ENCODE measurements at places on chromosomes 7 and 10. TPM values are rescaled to one million over a fixed set of nuclear protein-coding genes. Genes with fewer than 3 reads are reported as not detected.

Gene AOAH
- not detected for total RNA-seq

DNA sequence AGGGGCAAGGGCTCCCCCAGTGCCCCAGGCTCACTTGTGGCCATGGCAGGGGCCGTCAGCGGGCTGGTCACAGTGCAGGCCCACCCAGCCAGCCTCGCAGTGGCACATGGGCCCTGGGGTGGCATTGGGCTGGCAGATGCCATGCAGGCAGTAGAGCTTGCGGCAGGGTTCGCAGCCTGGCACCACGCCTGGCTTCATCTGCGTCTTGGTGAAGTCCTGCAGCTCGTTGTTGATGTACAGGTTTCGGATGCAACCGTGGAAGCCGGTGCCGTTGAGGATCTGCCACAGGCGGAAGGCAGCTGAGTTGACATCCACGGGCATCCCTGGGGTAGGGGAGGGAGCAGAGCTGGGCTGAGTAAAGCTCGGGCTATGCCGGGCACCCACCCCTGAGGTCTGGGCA is 170.6 kb downstream of the LCOR start:
- H3K36me3 ChIP-seq: no peaks in the 10 kb centered on the region
- no peak for DNase-seq
- no peak overlapping the region for H3K4me3 ChIP-seq
- no peaks in the 10 kb centered on the region for H3K27me3 ChIP-seq
- H3K27ac ChIP-seq: no peak overlapping the region

Gene GBX1
- total RNA-seq: not detected

DNA sequence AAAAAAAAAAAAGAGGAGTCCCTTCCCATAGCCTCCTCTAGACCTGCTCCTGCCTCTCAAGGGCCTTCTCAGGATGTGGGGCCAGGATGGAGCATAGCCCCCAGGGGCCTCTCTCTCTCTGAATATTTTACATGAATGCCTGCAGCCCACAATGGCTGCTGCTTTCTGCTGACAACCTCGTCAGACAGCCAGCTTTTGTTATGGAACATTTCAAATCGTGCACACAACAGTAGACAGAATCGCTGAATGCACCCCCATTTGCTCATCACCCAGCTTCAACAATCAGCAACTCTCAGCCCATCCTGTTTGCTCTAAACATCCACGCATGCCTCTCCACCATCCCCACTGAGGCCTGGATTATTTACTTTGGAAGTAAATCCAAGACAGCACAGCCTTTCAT is 5.4 kb downstream of the PLAC9 start:
- H3K27me3 ChIP-seq: peaks cover 6% of the 10 kb centered on the region
- peaks cover 5% of the 10 kb centered on the region for H3K4me1 ChIP-seq
- no peaks in the 10 kb centered on the region for H3K36me3 ChIP-seq
- DNase-seq: no peak
- no peak overlapping the region for H3K27ac ChIP-seq

DNA sequence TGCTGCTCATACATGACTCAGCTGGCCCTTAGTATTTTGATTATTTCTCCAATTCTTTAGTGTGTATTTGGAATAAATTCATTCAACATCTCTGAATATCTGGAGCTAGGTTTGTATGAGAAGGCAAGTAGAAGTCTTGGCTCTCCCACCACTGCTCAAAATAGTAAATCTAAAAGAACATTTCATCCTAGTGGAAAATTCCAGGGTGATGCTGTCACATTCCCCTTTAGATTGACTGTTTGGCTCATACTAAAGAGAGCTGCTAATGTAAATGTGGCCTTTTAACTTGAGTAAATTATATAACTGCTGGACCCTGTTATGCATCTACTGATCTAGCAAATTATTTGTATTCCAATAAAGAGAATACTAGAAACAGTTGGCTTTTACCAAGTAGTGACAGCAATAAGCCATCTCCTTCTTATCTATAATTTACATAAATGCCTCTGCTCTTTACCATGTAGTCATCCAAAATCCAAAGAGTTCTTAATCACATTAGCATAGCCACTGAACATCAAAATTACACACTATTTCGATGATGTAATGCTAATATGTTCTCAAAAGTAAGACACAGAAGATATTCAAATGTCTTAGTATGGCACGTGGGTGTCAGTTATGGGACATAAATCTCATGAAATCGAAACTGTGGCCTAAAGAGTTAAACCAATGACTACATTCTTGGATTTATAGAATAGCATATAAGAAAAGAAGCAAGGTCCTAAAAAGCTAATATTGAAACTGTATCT is 86.9 kb upstream of the KCND2 start:
- no peaks in the 10 kb centered on the region for H3K4me1 ChIP-seq
- H3K36me3 ChIP-seq: no peaks in the 10 kb centered on the region
- no peak overlapping the region for H3K27ac ChIP-seq
- DNase-seq: no peak

Gene CLCN1
- total RNA-seq: 0.55 TPM

DNA sequence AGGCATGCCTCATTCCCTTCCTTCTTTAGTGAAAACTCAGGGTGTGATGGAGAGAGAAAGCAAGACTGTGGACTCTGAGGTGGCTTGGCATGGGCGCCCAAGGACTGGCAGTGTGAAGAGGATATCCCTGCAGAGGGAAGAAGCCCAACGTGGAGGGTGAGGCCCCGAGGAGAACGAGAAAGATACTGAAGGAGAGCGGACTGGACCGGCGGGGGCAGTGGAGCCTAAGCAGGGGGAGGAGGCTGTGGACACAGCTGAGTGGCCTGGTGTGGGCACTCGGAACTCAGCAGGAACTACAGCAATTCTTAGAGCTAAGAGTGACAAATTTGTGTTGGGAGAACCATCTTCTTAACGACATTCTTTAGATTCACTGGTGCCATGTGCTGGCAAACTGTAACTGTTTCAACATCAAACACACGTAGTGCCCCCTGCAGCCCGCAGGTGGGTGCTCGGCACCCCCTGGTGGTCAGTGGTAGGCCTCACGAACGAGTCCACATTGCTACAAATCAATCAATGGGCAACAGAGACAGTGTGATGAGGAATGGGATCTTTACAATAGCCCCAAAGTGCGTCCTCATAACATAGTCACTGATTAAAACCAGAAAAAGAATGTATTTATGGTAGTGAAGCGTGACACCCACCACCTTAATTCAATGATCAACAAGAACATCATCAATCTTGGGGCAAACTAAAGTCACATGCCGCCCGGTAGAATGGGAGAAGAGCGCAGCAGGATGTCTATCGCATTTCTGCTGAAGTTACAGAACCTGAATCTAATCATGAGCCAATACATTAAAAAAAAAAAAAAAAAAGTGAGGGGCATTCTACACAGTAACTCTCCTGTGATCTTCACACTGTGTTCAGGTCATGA is 2.0 kb upstream of the SFTPA1 start:
- no peaks in the 10 kb centered on the region for H3K4me1 ChIP-seq
- H3K27ac ChIP-seq: no peak overlapping the region
- no peaks in the 10 kb centered on the region for H3K27me3 ChIP-seq
- DNase-seq: no peak

- peaks cover 3% of the 10 kb centered on the region for H3K36me3 ChIP-seq
- H3K27ac ChIP-seq: peak overlapping the region; percentile 25
- peak; percentile 68 for DNase-seq
- H3K27me3 ChIP-seq: no peaks in the 10 kb centered on the region
Measured at GRCh38 chr7:157136372-157136771, 2.4 kb upstream of the UBE3C start.

Gene CFAP43
- total RNA-seq: 0.44 TPM

- no peak overlapping the region for H3K27ac ChIP-seq
- DNase-seq: no peak
- no peaks in the 10 kb centered on the region for H3K36me3 ChIP-seq
- peaks cover 13% of the 10 kb centered on the region for H3K27me3 ChIP-seq
- H3K4me1 ChIP-seq: no peaks in the 10 kb centered on the region
- H3K4me3 ChIP-seq: no peak overlapping the region
Measured at GRCh38 chr10:116555880-116556279, 10.1 kb downstream of the PNLIP start.

Gene PHF14
- 35.4 TPM for total RNA-seq

DNA sequence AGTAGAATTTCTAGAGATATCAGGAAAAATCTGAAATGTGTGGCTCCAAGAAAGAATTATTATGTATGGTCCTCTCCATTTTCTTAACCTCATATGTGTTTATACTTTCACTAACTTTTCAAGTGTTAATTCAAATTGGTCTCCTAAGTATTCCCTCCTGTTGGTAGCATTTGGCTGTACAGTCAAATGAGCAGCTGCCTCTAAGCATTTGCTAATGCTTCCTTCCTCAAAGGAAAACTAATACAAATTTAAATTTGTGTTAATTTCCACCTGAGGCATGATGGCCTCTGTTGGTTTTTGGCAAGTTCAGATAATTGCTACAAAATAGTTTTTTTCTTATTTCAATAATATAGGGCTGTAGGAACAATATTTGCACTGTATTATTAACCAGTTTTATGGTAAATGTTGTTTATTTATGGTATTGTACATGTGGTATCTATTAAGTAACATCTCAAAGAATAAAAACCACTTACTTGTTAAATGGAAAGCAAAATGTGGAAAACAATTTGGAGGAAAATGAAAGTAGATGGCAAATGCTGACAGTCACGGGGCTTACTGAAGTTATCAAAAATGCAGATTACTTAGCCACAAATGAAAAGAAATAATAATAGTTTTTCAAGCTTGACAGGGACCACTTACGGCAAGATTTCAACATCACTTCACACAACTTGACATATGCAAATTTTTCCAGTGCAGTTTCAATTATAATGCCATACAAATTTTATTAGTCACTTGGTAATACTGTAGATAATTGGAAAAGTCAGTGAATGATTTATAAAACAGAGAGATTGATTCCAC is 299.3 kb upstream of the MEOX2 start:
- no peak for DNase-seq
- H3K4me3 ChIP-seq: no peak overlapping the region
- H3K36me3 ChIP-seq: no peaks in the 10 kb centered on the region
- H3K27ac ChIP-seq: no peak overlapping the region
- H3K4me1 ChIP-seq: no peaks in the 10 kb centered on the region
- peaks cover 13% of the 10 kb centered on the region for H3K27me3 ChIP-seq

Gene SAMD9L
- total RNA-seq: 2.8 TPM

DNA sequence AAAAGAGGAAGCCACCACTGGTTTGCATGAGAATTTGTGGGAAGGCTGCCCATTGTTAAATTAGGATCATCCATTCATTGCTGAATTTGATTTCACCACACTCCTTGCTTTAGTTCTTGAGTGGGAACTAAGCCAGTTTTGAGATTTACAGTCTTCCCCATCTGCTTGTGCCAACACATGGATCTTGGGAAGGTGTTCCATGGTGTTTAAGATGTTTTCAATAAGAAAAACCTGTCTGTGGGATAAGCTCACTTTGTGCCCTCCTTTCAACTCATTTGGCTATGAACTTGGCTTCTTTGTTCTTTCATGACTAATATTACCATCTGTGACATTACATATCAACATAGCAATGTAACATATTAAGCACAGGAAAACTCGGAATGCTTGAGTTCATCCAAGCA is 73.2 kb downstream of the INHBA start:
- H3K27me3 ChIP-seq: no peaks in the 10 kb centered on the region
- H3K4me3 ChIP-seq: no peak overlapping the region
- no peak overlapping the region for H3K27ac ChIP-seq
- peaks cover 4% of the 10 kb centered on the region for H3K4me1 ChIP-seq
- no peaks in the 10 kb centered on the region for H3K36me3 ChIP-seq
- no peak for DNase-seq

Gene CDNF
- total RNA-seq: 1.2 TPM

GRCh38 chr10:53284615-53285182 is 512.1 kb upstream of the MBL2 start:
- H3K4me3 ChIP-seq: no peak overlapping the region
- H3K27ac ChIP-seq: no peak overlapping the region
- peaks cover 8% of the 10 kb centered on the region for H3K4me1 ChIP-seq
- no peaks in the 10 kb centered on the region for H3K27me3 ChIP-seq
- H3K36me3 ChIP-seq: no peaks in the 10 kb centered on the region

- H3K27me3 ChIP-seq: no peaks in the 10 kb centered on the region
- H3K27ac ChIP-seq: peak overlapping the region; percentile 76
- H3K4me1 ChIP-seq: peaks cover 34% of the 10 kb centered on the region
- DNase-seq: peak; percentile 98
- peaks cover 3% of the 10 kb centered on the region for H3K36me3 ChIP-seq
- peak overlapping the region; percentile 69 for H3K4me3 ChIP-seq
Measured at GRCh38 chr10:63267414-63268148, 134.5 kb downstream of the NRBF2 start.

GRCh38 chr7:31688996-31689395 is 2.0 kb downstream of the PPP1R17 start:
- no peaks in the 10 kb centered on the region for H3K36me3 ChIP-seq
- H3K27ac ChIP-seq: no peak overlapping the region
- no peak for DNase-seq
- H3K27me3 ChIP-seq: peaks cover 98% of the 10 kb centered on the region
- H3K4me3 ChIP-seq: no peak overlapping the region
- no peaks in the 10 kb centered on the region for H3K4me1 ChIP-seq

GRCh38 chr7:12768948-12769347 is 81.5 kb downstream of the ARL4A start:
- DNase-seq: no peak
- no peaks in the 10 kb centered on the region for H3K27me3 ChIP-seq
- H3K36me3 ChIP-seq: no peaks in the 10 kb centered on the region

Data from PC-3 (cell line).